Motor neuron (in vitro differentiated cells): ENCODE measurements at places on chromosomes 1 and 21. TPM values are rescaled to one million over a fixed set of nuclear protein-coding genes. Genes with fewer than 3 reads are reported as not detected.
A peak's percentile ranks its signal among the peaks of the same experiment; 100 is the strongest.

DNA sequence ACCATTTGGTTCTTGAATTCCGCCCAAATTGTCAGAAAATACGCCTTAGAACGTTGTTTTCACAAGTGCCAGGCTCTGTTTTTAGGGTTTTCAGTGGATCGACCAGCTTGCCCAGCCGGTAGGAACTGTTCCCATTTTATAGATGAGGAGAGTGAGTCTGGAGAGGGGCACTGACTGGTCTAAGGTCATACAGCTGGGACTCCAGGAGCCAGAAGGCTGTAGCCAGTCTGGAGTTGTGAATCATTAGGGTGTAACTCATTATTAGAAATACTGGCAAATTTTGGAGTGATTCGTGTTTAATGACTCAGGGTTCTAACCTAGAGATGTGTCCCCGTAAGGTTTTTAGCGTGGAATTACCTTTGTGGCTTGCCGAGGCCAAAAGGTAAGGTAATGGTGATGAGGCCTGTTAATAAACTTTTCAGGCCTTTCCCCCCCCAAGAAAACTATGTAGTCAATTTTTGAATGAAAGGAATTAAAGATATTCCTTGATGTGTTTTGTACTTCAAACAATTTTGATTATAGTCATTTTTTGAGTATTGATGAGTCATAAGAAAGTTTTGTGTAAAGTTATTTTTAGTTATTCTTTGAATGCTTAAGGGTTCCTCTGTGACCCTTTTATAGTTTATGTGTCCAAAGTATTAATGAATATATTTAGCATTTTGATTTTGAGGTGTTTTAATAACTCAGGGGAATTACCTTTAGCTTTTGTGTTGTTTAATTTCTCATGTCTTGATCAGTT is 2.1 kb downstream of the DYRK1A start:
- ATAC-seq: peak; percentile 0

GRCh38 chr1:67561704-67562113 is 123.3 kb upstream of the GADD45A start:
- peak; percentile 86 for ATAC-seq

DNA sequence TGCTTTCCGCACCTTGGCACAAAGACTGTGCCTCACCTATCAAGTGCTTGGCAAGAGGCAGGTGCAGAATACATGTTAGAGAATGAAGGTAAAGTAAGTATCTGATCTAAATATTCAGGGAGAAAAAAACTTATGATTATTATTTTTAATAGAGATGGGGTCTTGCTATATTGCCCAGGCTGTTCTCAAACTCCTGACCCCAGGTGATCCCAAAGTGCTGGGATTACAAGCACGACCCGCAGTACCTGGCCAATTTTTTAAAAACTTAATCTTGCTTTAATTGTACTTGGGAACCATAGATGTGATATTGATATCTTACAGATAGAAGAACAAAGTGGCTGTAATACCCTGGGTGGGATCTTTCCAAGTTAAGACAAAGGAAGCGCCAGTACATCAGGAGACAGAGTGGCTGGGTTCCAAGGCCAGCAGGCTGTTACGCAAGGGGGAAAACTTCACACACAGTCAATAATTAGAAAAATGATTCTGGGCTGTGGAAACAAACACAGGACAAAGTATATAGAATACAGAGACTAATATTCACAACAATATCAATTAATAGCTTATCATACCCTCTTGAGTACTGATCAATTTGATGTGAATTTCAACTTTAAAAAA is 58.6 kb upstream of the ATP1A1 start:
- no peak for ATAC-seq

- peak; percentile 64 for ATAC-seq
Observed at GRCh38 chr1:218665221-218665620, 320.1 kb downstream of the TGFB2 start.

GRCh38 chr1:19835578-19835977 is 20.5 kb upstream of the RNF186 start:
- ATAC-seq: no peak

DNA sequence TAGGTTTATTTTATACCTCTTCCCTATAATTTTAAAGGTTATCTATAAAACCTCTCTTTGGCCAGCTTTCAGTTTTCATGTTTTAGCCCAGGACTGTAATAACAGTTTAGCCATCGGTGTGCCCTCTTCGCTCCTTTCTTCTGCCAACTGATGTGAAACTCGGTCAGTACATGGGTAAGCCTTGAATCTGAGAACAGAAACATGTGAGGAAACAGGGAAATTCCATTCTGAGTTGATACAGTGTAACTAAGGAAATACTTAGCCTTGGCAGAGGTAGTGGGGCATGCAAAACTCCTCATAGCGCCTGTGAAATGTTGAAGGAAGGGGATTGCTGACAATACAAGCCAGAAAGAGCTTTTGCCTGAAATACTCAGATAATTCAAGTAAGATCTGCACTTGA is 465.2 kb downstream of the NCAM2 start:
- ATAC-seq: no peak

GRCh38 chr1:223708001-223708359 is 4.4 kb upstream of the CAPN2 start:
- no peak for ATAC-seq

DNA sequence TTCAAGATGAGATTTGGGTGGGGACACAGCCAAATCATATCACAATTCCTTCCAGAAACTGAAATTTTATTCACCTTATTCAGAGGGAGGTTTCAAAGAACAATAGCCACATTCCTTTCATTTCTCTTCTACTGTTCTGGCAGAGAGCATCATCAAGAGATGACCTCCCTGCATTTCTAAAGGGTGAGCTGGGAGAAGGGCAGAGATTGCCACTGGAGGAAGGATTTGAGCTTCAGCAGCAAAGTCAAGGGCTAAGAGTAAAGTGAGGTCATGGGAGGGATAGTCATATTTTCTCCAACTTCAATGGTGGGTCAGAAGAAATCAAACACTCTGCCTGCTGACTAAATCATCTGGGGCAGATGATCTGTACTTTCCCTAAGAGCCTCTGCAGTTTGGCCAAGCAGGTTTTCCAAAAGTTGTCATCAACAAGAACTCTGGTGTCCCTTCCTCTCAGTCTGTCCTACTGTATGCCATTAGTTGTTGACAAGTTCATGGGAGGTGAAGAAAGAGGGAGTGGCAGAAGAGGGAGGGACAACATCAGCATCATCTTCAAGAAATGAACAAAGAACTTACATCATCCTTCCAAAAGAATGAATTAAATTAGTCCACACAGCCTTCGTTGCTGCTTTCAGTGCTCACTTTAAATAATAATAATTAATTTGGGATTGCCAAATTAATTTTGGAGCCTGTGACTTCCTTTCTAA is 298.3 kb downstream of the ASTN1 start:
- ATAC-seq: peak; percentile 63

GRCh38 chr1:53075206-53075605 is 13.2 kb downstream of the PODN start:
- ATAC-seq: no peak

DNA sequence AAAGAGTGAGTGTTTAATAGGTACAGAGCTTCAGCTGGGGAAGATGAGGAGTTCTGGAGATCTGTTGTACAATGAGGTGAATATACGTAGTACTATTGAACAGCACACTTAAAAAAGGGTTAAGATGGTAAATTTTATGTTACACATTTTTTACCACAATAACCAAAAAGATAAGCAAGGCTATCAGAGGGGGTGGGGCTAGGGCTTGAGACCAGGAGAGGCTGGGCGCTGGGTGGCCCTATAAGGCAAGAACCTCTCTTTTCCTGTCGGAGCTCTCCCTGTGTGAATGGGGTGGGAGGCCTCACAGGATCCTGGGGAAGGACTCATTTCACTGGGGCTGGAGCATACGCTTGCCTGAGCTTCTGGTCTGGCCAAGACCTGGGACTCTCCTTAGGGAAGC is 9.0 kb downstream of the SLC41A1 start:
- no peak for ATAC-seq

DNA sequence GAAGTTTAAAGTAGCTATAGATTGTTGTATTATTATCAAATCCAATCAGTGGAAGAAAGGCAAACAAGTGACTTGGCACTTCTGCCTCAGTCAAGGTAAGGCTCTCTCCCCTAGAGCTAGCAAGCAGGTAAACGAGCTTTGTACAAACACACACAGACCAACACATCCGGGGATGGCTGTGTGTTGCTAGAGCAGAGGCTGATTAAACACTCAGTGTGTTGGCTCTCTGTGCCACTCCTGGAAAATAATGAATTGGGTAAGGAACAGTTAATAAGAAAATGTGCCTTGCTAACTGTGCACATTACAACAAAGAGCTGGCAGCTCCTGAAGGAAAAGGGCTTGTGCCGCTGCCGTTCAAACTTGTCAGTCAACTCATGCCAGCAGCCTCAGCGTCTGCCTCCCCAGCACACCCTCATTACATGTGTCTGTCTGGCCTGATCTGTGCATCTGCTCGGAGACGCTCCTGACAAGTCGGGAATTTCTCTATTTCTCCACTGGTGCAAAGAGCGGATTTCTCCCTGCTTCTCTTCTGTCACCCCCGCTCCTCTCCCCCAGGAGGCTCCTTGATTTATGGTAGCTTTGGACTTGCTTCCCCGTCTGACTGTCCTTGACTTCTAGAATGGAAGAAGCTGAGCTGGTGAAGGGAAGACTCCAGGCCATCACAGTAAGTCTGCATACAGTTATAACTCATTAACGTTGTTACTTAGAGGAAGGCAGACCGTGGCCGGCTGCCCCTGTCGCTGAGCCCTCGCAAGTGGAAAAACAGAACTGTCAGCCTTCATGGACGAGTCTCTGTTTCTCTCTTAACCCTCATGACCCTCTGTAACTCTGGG is at the start of gene PALMD:
TSS of gene PALMD (plus strand) at position 415 of the 833 bp plus-strand sequence. CDS start at position 620, 205 bp downstream.
- ATAC-seq: peak; percentile 90

GRCh38 chr1:232186931-232187330 is 443.0 kb downstream of the SIPA1L2 start:
- peak; percentile 83 for ATAC-seq

DNA sequence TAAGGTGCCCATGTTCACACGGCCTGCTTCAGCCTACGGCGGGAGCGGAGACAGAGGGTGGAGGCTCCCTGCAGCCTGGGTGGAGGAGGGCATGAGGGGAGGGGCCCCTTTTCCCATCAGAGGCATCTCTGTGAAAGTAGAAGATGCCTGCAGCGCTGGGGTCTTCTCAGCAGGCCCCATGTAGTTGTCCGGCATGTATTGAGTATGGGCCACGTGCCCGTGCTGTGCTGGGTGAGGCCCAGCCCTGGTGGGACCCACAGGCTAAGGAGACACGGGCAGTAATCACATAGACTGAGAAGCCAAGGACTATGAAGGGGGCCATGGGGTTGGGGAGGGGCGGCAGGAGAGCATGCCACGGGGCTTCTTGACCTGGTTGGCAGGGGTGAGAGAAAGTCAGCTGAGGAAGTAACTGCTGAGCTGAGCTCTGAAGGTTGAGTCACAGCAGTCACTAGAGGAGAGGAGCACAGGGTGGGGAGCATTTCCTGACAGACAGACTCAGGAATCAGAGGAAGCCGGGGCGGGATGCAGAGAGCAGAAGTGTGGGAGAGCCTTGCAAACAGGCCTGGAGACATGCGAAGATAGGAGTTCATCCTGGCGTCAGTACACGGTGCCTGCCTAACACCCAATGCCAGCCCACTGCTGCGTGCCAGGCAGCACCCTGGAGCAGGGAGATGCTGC is 21.6 kb downstream of the PSEN2 start:
- ATAC-seq: no peak

Gene RCC1
- total RNA-seq: 49.3 and 53.2 TPM in 2 replicates

Gene FBXO2
- total RNA-seq: 1.7 and 3.0 TPM in 2 replicates

Gene GRHL3
- total RNA-seq: 0.05 and 0.19 TPM in 2 replicates

Gene FCER1A
- total RNA-seq: not detected in 2 replicates

Gene GBP2
- 0.21 and 0.23 TPM in 2 replicates for total RNA-seq

Gene ARMH1
- total RNA-seq: 4.7 and 7.5 TPM in 2 replicates

Gene TNFSF4
- total RNA-seq: 0.50 and 0.63 TPM in 2 replicates

Gene LCE2A
- total RNA-seq: not detected in 2 replicates

Gene APCS
- 0.31 TPM in 1 of 2 replicates, not detected in the other for total RNA-seq
